ENCODE measurements at places on chromosomes 1 and 21.

DNA sequence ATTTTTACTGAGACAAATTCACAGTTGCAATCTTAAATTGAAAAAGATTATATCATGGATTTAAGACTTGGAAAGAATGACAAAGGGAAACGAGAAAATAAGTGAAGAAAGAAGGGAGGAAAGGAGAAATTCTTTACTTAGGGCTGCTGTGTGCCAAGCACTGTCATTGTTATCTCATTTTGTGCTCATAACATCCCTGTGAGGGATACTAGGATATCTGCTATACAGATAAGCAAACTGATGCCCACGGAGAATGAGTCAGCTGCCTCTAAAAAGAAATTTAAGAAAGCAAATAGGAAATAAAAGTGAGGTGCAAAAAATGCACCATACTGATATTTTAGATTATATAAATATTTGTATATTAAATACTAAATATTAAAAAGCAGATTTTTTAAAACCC is 183.6 kb upstream of the NR5A2 start:
- DNase-seq = no peak

- DNase-seq = no peak
Measured at GRCh38 chr1:46203738-46204405, 738 bp downstream of the LURAP1 start.

DNA sequence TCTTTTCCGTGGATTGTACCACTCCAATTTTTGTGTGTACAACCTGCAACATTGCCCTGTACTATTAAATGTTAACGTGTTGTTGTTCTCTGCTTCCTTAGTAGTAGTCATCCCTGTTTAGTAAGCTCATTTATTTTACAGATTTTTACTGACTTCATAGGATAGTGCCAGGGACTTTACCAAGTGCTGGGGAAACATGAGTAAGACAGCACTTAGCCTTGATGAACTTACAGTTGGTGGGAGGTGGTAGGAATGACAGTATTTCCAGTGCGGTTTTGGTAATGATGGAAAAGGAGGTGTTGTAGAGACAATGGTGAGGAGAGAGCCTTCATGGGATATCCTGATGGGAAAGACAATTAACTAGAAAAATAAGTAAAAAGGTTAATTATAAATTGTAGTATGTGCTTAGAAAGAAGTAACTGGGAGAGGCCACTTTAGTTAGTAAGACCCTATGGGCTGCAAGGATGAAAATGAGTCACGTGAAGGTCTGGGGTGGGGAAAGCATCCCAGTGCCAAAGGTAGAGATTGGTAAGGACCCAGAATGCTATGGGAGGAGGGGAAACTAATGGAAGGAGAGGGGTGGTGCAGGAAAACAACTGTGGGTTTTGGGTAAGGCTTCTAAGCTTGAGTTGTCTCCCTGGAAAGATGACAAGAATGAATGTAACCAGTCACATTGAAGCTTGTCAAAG is 1.7 kb downstream of the RLF start:
- no peak for DNase-seq

DNA sequence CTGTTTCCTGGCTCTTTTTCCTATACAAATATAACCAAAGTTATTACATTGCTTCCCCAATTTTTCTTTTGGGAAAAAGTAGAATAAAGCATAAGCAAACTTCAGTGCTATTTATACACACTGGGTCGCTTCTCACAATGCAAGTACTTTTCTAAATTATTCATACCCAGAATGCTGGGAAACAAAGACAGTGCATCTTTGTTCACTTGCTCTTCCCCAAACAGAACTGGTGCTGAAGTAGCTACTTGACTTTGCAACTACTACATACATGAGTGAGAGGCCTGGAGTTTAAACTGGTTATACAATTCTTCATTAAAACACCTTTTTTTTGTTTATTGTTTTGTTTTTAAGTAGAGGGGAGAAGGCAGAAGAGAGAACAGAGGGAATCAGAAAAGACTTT is 40.2 kb downstream of the STX6 start:
- no peak for DNase-seq

GRCh38 chr1:97632776-97633175 is 288.1 kb downstream of the DPYD start:
- no peak for DNase-seq

DNA sequence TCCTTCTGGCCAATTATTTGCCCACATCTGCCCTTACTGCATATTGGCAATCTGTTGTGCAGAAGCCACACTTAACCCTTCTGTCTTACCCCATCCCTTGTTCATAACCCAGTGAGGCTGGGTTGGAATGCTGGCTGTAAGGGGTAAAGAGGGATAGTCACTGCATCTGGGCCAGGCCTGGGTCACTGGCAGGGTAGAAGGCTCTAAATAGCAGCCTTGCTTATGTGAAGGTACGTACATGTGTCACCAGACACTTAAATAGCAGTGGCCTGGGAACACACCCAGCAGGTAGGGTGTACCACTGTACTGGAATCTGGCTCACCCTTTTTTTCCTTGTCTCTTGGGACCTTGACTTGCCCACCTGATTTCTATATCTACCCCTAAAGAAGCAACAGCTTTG is 9.9 kb upstream of the TARS2 start:
- no peak for DNase-seq

- DNase-seq = no peak
Measured at GRCh38 chr1:4485398-4485797, 169.0 kb upstream of the AJAP1 start.

- DNase-seq = no peak
Measured at GRCh38 chr1:97378596-97378995, 542.2 kb downstream of the DPYD start.

DNA sequence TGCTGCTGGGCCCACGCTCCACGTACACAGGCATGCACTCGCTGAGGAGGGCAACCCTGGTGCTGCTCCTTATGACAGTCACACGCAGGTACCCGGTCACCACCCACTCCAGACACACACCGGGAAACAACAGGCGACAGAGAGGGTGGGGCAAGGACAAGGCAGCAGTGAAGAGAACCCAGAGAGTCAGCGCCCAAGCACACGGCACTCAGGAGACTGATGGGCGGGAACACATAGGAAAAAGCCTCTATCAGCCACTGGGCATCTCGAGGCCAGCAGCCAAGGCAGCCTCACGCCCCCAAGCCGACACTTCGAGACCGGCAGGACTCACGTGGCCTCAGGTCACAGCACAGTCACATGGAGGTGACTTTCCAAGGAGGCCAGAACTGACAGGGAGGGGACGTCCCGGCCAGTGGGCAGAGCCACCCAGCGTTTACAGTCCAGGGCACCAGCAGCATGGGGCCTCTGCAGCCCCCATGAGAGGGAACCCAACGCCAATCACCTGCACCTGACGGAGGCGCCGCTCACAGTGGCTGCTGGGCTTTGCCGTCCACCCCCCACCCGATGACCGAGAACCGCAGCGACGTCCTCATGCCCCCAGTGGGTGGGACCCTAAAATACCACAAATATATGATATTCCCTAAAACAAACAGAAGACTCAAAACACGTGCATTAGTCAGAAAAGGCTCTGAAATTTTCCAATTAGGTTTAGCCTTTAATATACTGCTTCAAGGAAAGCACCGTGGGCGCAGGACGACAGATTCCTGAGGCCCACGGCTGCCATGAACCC is 19.7 kb downstream of the PTTG1IP start:
- DNase-seq = no peak

DNA sequence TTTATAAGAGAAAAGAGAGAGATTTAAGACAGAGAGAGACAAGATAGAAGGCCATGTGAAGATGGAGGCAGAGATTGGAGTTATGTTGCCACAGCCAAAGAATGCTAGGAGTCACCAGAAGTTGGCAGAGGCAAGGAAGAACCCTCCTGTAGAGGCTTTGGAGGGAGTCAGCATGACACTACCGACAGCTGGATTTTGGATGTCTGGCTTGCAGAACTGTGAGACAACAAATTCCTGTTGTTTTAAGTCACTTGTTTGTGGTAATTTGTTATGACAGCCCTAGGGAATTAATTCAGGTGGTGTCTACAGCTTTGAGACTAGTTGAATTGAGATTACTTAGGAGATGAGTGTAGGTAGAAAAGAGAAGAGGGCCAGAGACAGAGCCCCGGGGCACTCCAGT is 158.5 kb downstream of the DNM3 start:
- DNase-seq = no peak

- DNase-seq = peak; percentile 83
Measured at GRCh38 chr1:174022080-174022975, at the start of gene RC3H1. Gene RC3H1, minus strand, starts transcription at chr1:174022357. Its CDS starts 29,372 bp downstream, at chr1:173992985.

DNA sequence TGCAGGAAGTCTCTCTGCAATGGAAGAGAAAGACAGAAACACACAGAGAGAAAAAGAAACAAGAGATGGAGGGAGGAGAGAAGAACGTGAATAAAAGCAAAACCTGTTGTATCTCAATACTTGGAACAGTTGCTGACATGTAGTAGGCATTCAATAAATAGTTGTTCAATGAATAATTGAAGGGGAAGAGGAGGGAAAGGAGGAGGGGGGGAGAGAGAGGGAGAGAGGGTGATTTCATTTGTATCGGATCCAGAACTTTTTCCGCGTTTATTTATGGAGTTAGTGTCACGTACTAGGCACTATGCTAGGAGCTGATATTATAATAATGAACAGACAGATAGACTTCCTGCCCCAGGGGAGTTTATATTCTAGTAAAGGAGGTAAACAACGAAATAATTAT is 144.1 kb downstream of the OMA1 start:
- no peak for DNase-seq

GRCh38 chr1:194068446-194069167 is 882.2 kb upstream of the B3GALT2 start:
- DNase-seq = no peak

DNA sequence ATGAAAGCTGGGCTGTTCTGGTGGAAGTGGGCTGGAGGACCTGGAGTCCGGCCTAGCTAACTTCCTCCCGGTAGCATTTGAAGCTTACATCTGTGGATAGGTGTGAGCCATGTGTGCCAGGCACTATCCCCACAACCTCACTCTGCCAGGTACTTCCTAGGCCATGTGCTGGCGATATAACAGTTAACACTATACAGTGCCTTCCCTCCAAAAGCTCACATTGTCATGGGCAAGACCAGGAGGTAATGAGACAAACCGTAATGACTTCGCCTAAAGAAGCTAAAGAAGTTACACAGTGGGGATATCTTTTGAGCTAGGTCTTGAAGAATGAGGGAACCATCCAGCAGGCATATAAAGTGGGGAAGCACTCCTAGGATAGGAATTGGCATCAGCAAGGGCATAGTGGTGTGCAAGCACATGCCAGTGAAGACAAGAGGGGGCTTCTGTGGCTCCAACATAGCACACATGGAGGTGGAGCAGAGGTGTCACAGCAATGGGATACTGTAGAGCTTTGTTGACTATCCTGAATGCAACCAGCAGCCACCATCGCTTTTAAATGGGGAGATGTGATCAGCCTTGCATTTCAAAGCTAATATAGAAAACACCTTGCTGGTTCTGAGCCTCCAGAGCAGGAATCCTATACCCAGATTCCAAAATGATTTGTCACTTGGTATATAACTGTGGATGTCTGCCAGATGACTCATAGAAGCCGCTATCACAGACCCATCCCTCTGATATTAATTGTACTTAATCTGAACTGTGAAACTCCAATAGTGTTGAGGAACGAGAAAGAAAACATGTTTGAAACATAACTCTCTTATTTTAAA is 466.3 kb downstream of the LMO4 start:
- no peak for DNase-seq

DNA sequence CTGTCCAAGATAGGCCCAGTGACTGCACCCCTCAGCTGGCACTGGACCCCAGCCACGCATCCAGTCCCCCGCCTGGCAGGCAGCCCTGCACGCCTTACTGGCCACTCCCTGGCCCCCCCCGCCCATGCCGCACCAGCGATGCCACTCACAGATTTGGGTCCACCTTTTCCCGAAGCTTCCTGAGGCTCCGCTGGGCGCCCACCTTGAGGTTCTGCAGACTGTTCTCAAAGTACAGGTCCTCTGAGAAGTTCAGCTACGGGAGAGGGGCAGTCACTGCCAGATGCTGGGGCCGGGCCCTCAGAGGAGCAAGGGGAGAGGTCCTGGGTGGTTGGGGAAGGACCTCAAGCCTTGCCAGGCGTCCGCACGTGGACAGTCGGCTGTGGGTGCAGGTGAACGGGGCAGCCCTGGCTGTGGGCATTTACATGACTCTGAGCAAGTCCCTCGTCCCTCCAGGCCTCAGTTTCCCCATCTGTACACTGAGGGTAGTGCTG is 8.1 kb downstream of the PRXL2B start:
- no peak for DNase-seq

GRCh38 chr21:16047904-16048303 is 318.1 kb downstream of the USP25 start:
- DNase-seq = no peak

DNA sequence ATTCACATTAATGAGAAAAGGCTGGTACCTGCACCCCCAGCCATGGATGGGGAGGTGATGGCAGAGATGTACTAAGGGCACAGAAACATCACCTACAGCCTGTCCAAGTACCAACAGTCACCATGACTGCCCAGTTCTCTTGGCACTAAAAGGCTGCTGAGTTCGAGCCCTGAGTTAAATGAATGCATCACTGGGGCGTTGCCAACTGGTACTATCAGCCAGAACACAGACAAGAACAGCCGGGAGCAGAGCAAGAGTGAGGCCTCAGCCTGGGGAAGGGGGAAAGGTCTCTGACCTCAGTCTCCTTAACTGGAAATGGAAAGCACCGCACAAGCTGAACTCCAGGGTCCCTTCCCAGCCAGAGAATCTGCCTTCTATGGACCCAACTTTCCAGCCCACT is 60.5 kb downstream of the GLIS1 start:
- DNase-seq = no peak

GRCh38 chr21:35395728-35396127 is 346.6 kb upstream of the RUNX1 start:
- DNase-seq = no peak

GRCh38 chr1:230350208-230350921 is 75.8 kb downstream of the PGBD5 start:
- no peak for DNase-seq

GRCh38 chr1:93692983-93693591 is 11.4 kb upstream of the BCAR3 start:
- peak; percentile 50 for DNase-seq

GRCh38 chr1:35269201-35269988 is 886 bp downstream of the ZMYM4 start:
- DNase-seq = no peak

DNA sequence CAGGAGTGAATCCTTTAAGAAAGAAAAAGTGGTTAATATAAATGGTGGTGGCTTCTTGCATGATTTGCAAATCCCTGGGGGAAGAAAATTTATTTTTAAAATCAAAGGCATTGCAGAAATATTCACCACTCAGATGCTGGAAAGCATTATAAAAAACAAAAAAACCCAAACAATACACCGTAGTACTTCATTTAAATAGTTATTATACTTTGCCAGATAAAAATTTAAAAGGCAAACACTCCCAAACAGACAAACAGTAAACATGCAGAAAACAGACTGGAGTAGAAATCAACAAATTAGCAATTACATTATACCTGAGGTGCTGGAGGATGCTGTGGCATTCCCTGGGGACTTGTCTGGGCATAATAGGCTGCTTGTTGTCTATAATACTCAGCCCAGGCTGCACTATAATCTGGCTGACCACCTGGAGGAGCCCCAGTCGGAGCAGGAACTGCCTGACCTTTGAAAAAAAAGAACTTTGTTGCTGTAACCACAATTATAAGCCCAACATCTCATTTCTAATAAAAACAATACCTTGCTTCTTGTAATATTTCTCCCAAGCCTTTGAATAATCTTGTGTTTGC is 29.9 kb downstream of the FUBP1 start:
- DNase-seq = no peak
